Eye (tissue), 1 donor: ENCODE measurements at places on chromosomes 1 and 21.

GRCh38 chr21:29194847-29195246 lies 64.4 kb downstream of the MAP3K7CL start:
- DNase-seq, result no peak

DNA sequence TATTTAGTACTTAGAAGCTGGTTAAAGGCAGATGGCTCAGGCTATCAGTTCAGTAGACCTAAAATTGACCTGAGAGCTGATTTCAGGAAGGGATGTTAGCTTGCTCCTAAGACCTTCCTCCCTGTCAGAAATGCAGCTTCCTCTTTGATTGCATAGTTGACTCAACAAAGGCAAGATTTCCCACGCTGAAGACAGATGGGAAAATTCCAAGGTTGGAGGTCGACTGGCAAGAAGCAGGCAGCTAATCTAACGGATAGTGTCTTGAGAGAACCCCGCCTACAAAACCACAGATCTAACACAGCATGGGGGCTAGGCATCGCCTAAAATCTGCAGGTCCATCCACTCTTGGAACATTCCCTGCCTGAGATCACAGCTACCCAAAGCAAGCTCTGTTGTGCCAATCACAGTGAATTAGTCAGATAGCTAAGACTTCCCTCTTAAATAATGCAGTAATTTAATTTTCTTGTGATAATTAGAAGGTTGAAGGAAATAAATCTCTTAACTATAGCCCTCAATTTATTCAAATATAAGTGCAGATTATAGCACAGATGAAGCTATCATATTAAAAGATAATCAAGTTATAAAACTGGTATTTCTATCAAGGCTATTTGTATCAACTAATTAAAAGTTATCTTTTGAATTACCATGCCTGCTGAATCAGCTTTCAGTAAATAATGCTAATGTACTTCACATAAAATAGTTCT lies 357.8 kb upstream of the SGIP1 start:
- DNase-seq, result peak; percentile 44

GRCh38 chr1:223824712-223825111 lies 21.0 kb downstream of the TP53BP2 start:
- no peak for DNase-seq

- DNase-seq, result no peak
These were observed 98.1 kb upstream of the ZNF678 start for GRCh38 chr1:227465256-227465655.

DNA sequence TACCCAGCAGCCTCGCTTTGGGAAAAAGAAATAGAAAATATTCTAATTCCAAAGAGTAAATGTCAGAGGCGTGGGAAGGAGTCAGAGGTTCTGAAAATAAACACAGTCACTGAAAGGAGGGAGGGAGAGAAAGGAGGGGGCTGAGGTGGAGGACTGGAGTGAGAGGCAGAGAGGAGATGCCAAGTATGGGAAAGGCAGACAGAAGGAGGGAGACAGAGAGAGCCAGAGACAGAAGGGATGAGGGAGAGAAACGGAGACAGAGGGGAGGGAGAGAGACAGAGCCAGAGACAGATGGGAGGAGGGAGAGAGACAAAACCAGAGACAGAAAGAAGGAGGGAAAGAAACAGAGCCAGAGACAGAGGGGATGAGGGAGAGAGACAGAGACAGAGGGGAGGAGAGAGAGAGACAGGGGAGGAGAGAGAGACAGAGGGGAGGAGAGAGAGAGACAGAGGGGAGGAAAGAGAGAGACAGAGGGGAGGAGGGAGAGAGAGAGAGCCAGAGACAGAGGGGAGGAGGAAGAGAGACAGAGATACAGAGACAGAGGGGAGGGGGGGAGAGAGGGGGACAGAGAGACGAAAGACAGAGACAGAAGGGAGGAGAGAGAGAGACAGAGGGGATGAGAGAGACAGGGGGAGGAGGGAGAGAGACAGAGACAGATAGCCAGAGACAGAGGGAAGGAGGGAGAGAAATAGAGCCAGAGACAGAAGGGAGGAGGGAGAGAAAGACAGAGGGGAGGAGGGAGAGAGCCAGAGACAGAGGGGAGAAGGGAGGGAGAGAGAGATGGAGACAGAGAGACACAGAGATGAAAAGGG lies 525.5 kb downstream of the MATN1 start:
- no peak for DNase-seq

- DNase-seq, result no peak
These were observed 128.5 kb downstream of the RHOU start for GRCh38 chr1:228863776-228864175.

DNA sequence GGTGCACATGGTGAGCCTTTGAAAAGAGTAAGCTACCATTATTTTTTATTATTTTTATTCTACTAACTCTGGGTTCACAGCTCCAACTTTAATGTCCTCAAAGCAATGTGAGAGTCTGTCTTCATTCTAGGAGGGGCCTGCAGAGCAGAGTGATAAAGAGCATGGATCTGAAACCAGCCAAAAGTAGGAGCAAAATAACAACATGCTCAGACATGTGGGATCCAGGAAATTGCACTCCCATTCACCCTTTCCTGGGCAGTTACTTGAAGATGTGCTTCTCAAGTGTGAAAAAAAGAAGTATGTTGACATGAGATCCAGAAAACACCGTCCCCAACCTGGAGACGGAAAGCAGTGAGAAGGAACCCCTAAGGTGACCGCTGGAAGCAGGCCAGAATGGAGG lies 8.7 kb upstream of the LIN28A start:
- no peak for DNase-seq

GRCh38 chr1:199580300-199580699 lies 447.2 kb upstream of the NR5A2 start:
- DNase-seq, result no peak

DNA sequence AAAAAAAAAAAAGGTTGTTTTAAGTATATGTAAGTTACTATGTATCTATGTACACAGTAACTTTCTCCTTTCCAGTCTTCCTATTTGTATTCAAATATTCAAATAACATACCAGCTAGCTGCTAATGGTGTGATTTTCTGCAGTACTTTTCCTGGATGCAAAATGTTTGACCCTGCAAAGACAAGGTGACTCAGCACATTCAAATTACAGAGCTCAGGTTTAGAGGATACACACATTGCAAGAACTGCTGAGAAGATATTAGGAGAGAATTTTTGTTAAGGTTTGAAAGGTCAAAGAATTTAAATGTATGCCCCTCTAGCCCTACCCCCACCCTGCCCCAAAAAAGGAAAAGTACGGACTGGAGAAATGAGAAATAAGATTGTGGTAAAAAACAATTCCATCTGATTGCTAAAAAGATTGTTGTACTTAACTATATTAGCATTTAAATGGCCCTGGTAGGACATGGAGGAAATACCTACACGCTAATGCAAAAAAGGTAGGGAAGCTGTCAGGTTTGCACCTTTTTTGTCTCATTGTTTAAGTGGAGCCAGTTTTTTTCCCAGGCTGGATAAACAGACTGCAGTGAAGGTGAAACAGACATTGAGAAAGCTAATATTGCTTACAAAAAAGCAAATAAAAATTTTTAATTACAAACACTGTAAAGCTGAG lies 45.6 kb downstream of the ZNF281 start:
- DNase-seq, result no peak

DNA sequence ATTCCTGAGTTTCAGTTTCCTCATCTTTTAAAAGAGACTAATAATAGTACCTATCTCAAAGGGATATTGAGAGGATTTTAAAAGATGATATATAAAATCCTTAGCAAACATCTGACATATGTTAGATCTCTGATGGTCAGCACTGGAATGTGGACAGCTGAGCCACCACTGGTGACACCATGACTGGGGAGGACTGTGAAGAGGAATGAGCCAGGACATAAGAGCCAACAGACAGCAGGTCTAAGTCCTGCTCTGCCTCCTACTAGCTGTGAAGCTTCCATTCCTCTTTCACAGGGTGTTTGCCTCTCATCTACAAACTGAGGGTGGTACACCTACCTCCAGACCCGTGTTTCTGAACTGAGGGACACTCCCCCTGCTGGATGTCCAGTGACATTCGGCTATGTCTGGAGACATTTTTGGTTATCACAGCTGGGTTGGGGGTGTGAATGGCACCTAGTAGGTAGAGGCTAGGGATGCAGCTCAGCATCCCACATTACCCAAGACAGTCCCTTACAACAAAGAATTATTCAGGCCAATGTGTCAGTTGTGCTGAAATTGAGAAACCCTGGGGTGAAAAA lies 109.1 kb upstream of the OLIG2 start:
- DNase-seq, result no peak
